ENCODE measurements at places on chromosomes 7 and 10. TPM values are rescaled to one million over a fixed set of nuclear protein-coding genes. Genes with fewer than 3 reads are reported as not detected.

- no peak for DNase-seq
- H3K27me3 ChIP-seq = no peaks in the 10 kb centered on the region
- H3K27ac ChIP-seq = no peak overlapping the region
- no peaks in the 10 kb centered on the region for H3K36me3 ChIP-seq
These were observed 616.4 kb upstream of the MGMT start for GRCh38 chr10:128850647-128851046.

GRCh38 chr10:20303453-20304152 lies 487.4 kb downstream of the PLXDC2 start:
- no peak overlapping the region for H3K27ac ChIP-seq
- DNase-seq = no peak
- H3K4me1 ChIP-seq = no peaks in the 10 kb centered on the region
- no peak overlapping the region for H3K4me3 ChIP-seq
- H3K36me3 ChIP-seq = no peaks in the 10 kb centered on the region

- DNase-seq = no peak
- H3K27ac ChIP-seq = no peak overlapping the region
- no peak overlapping the region for H3K4me3 ChIP-seq
- H3K27me3 ChIP-seq = no peaks in the 10 kb centered on the region
These were observed 132.4 kb downstream of the TSPAN12 start for GRCh38 chr7:120725376-120726039.

Gene ZFYVE27
- 31.1 TPM for polyA plus RNA-seq

Gene SPDYE6
- polyA plus RNA-seq = 0.12 TPM

GRCh38 chr7:86149024-86149665 lies 494.6 kb upstream of the GRM3 start:
- DNase-seq = no peak
- H3K36me3 ChIP-seq = no peaks in the 10 kb centered on the region
- H3K27me3 ChIP-seq = no peaks in the 10 kb centered on the region
- H3K4me1 ChIP-seq = no peaks in the 10 kb centered on the region
- H3K4me3 ChIP-seq = no peak overlapping the region

Gene MRM2
- polyA plus RNA-seq = 32.5 TPM

GRCh38 chr7:138542183-138542582 lies 82.1 kb downstream of the TRIM24 start:
- no peak for DNase-seq
- no peaks in the 10 kb centered on the region for H3K27me3 ChIP-seq
- H3K36me3 ChIP-seq = peaks cover 52% of the 10 kb centered on the region
- H3K4me1 ChIP-seq = peaks cover 3% of the 10 kb centered on the region
- no peak overlapping the region for H3K4me3 ChIP-seq
- H3K27ac ChIP-seq = no peak overlapping the region

- peaks cover 7% of the 10 kb centered on the region for H3K27me3 ChIP-seq
- no peak overlapping the region for H3K27ac ChIP-seq
- H3K4me1 ChIP-seq = no peaks in the 10 kb centered on the region
- no peak overlapping the region for H3K4me3 ChIP-seq
These were observed 274.8 kb downstream of the PTPRN2 start for GRCh38 chr7:158312789-158313188.

GRCh38 chr10:131437556-131438475 lies 126.3 kb upstream of the TCERG1L start:
- no peaks in the 10 kb centered on the region for H3K36me3 ChIP-seq
- H3K27ac ChIP-seq = no peak overlapping the region
- H3K4me1 ChIP-seq = no peaks in the 10 kb centered on the region

DNA sequence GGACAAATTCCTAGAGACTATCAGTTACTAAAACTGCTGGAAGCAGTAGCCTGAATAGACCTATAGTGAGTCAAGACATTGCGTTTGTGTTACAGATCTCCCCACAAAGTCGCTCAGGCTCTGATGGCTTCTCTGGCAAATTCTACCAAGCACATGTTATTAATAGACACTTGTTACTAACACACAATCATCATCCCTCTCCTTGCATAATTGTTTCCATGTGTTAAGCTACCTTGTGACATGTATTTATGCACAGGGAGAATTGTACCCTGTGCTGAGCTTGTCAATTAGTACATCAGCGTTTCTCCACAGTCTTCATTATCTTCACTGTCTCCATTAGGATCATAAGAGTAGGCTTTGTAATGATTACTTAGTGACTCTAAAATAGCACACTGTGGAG lies 31.2 kb downstream of the DYNC2I1 start:
- H3K4me3 ChIP-seq = no peak overlapping the region
- no peaks in the 10 kb centered on the region for H3K36me3 ChIP-seq
- no peak overlapping the region for H3K27ac ChIP-seq
- DNase-seq = no peak

Gene RPEL1
- polyA plus RNA-seq = not detected

Gene ZNF722
- not detected for polyA plus RNA-seq

Gene HOXA9
- polyA plus RNA-seq = 2.3 TPM

Gene RBP4
- polyA plus RNA-seq = 0.25 TPM

Gene CNPY1
- not detected for polyA plus RNA-seq

Gene WNT8B
- not detected for polyA plus RNA-seq

Gene CALCR
- not detected for polyA plus RNA-seq

GRCh38 chr10:52314822-52315552 lies 906 bp downstream of the DKK1 start:
- H3K27me3 ChIP-seq = peaks cover 45% of the 10 kb centered on the region
- H3K27ac ChIP-seq = no peak overlapping the region
- no peak for DNase-seq
- no peaks in the 10 kb centered on the region for H3K36me3 ChIP-seq
- H3K4me1 ChIP-seq = peaks cover 10% of the 10 kb centered on the region
- no peak overlapping the region for H3K4me3 ChIP-seq

Gene KLLN
- polyA plus RNA-seq = 0.09 TPM

GRCh38 chr10:115171392-115171960 lies 78.3 kb downstream of the ATRNL1 start:
- no peaks in the 10 kb centered on the region for H3K27me3 ChIP-seq
- H3K4me1 ChIP-seq = peaks cover 31% of the 10 kb centered on the region
- H3K27ac ChIP-seq = no peak overlapping the region
- no peak overlapping the region for H3K4me3 ChIP-seq
- DNase-seq = no peak

Gene LZTS2
- polyA plus RNA-seq = 2.8 TPM

Gene COL13A1
- polyA plus RNA-seq = not detected

- H3K27ac ChIP-seq = peak within 1 kb of the TSS; percentile 99
- peak within 1 kb of the TSS; percentile 58 for H3K4me3 ChIP-seq
- no peaks in the 10 kb centered on the region for H3K36me3 ChIP-seq
- peaks cover 20% of the 10 kb centered on the region for H3K4me1 ChIP-seq
- DNase-seq = peak; percentile 77
- H3K27me3 ChIP-seq = no peaks in the 10 kb centered on the region
These were observed at the start of gene MYOF for GRCh38 chr10:93482145-93482834. TSS of gene MYOF (minus strand) at chr10:93482334. CDS start at chr10:93482194, 140 bp downstream.

DNA sequence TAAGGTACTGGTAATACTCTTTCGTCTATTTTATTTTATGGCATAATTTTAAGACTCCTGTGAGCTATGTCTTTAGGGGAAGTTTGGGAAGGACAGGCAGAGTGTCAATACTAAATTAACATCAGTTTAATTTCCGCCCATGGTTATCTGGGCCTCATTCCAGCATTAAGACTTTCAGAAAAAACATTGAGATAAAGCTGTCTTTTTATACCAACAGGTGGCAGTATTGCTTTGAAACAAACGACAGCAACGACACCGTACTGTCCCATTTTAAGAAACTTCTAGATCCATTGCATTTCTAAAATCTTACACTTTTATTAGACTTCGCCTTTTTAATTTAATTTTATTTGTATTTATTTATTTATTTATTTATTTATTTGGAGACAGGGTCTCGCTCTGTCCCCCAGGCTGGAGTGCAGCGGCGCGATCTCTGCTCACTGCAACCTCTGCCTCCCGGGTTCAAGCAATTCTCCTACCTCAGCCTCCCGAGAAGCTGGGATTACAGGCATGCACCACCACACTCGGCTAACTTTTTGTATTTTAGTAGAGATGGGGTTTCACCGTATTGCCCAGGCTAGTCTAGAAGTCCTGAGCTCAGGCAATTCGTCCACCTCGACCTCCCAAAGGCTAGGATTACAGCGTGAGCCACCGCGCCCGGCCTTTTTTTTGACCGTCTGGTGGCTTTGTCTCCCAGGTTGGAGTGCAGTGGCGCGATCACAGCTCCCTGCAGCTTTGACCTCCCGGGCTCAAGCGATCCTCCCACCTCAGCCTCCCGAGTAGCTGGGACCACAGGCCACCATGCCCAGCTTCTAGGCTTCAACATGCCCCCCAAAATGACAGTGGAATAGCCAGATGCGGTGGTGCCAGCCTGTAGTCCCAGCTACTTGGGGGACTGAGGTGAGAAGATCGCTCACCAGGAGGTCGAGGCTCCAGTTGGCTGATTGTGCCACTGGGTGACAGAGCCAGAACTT lies 78.7 kb upstream of the C1GALT1 start:
- peaks cover 9% of the 10 kb centered on the region for H3K4me1 ChIP-seq
- H3K27ac ChIP-seq = no peak overlapping the region
- no peaks in the 10 kb centered on the region for H3K27me3 ChIP-seq
- peak; percentile 63 for DNase-seq
- no peaks in the 10 kb centered on the region for H3K36me3 ChIP-seq
- H3K4me3 ChIP-seq = no peak overlapping the region

- no peak overlapping the region for H3K27ac ChIP-seq
- H3K27me3 ChIP-seq = peaks cover 60% of the 10 kb centered on the region
- no peak for DNase-seq
These were observed 3.1 kb downstream of the JCAD start for GRCh38 chr10:30056281-30056680.

Gene MBL2
- not detected for polyA plus RNA-seq

GRCh38 chr10:77175631-77176222 lies 461.9 kb downstream of the KCNMA1 start:
- H3K4me1 ChIP-seq = no peaks in the 10 kb centered on the region
- H3K27me3 ChIP-seq = no peaks in the 10 kb centered on the region
- H3K4me3 ChIP-seq = no peak overlapping the region
- H3K36me3 ChIP-seq = no peaks in the 10 kb centered on the region

DNA sequence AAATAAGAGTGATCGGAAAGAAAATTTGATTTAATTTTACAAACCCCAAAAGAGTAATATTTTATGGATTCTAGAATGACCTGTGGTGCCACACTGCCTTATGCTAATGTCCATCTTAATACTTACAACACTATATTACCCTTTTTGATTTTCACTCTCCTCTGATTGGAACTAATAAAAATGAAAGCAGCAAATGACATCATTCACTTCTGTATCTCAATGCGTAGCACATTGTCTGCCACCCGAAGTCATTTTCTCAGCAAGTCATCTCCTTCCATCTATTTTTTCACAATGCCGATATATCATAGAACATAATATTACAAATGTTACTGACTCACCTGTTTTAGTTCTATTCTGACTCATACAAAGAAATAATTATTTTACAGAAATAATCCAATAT lies 127.5 kb upstream of the PCLO start:
- H3K4me3 ChIP-seq = no peak overlapping the region
- H3K4me1 ChIP-seq = no peaks in the 10 kb centered on the region
- DNase-seq = no peak
- H3K27me3 ChIP-seq = no peaks in the 10 kb centered on the region
- no peak overlapping the region for H3K27ac ChIP-seq
- H3K36me3 ChIP-seq = no peaks in the 10 kb centered on the region

- no peak for DNase-seq
- H3K27me3 ChIP-seq = no peaks in the 10 kb centered on the region
- H3K4me1 ChIP-seq = no peaks in the 10 kb centered on the region
- no peak overlapping the region for H3K4me3 ChIP-seq
- H3K36me3 ChIP-seq = no peaks in the 10 kb centered on the region
These were observed 72.7 kb downstream of the GPR85 start for GRCh38 chr7:113013761-113014449.
